Activated CD8-positive, alpha-beta memory T cell treated with anti-CD3 and anti-CD28 coated beads for 1 hour (primary cell): ENCODE measurements at places on chromosomes 3 and 15.

GRCh38 chr3:11508346-11509172, 135.2 kb downstream of the VGLL4 start:
- no peak for DNase-seq

GRCh38 chr15:90561344-90562244, 31.9 kb downstream of the CRTC3 start:
- no peak for DNase-seq

DNA sequence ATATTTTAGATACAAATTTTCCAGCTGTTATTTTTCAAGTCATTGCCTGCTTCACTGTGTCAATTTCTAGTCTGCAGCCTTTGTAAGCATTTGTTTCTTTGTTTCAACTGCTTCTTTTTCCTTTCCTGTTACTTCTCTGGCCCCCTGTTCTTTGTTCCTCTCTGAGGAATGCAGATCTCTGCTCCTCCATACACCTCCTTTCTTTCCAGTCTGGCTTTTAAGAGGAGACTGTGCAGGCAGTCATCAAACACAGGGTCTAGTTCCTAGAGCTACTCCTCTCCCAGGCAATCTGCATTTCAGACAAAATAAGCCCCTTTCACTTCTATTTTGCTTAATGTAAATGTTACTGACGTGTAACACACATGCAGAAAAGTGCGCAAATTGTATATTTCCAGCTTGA, 502.9 kb downstream of the PDCD6IP start:
- DNase-seq = no peak

DNA sequence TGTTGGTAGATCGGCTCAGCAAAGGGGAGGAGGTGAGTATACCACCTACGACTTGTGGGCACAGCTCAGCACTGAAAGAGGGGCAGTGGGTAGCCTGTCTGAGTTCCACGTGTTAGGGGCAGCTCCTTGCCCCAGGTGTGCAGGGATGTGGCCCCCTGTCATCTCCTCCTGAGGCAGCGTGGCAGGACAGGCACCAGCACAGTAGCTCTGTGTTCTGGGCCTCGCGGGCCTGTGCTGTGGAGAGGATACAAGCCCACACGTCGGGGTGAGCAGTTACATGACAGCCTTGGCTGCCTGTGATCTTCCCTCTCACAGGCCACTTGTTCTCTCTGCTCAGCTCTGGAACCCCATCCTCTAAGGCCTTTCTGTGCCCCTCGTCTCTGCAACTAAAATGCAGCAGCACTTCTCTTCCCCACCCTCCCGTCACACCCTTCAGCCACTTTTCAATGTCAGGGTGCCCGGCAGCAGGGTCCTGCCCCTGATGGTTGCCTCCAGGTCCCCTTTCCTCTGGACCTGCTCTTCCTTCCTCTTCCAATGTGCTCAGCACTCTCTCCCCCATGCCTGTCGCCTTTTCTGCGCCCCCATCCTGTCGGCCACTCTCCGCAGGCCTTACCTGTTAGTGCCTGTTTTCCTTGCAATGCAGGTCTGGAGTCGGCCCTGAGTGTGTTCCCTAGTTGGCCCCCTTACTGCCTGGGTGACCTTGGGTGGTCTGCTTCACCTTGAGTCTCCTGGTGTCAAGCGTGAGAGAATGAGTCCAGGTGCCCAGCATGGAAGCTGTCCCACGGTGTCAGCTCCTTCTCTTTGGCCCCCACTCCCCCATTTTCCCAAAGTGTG, 18.2 kb upstream of the CPNE9 start:
- no peak for DNase-seq

GRCh38 chr3:112718516-112718915, 77.6 kb upstream of the CCDC80 start:
- DNase-seq = no peak

GRCh38 chr15:89495638-89496145, 691 bp downstream of the RHCG start:
- DNase-seq = no peak

GRCh38 chr3:27228805-27229204, 140.4 kb downstream of the NEK10 start:
- no peak for DNase-seq

DNA sequence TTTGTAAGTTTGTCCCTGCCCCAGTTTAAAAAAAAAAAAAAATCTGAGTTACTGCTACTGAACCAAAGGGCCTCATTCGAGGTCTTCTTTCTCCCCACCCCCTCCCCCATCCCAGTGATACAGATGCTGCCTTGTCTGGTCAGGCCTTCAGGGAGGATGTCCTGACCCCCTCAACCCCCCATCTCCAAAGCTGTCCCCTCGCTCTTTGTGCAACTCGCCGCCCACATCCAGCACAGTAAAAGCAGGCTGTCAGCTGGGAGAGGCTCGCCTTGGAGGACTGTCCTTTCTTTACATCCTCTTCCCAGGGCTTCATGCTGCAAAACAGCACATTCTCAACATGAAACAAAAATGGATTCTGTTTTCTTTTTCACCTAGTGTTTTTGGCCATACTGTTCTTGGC, 133.4 kb downstream of the VGLL4 start:
- DNase-seq = no peak

GRCh38 chr15:101187820-101188636, 63.8 kb downstream of the CHSY1 start:
- no peak for DNase-seq

GRCh38 chr3:193096076-193096475, 144.9 kb upstream of the PLAAT1 start:
- DNase-seq = no peak

- DNase-seq = no peak
Measured at GRCh38 chr3:34396288-34396687, 597.9 kb downstream of the PDCD6IP start.
